HepG2 (cell line): ENCODE measurements at places on chromosomes 5 and 9. TPM values are rescaled to one million over a fixed set of nuclear protein-coding genes. Genes with fewer than 3 reads are reported as not detected.

GRCh38 chr9:116269250-116269649, 115.7 kb downstream of the PAPPA start:
- H3K4me1 ChIP-seq = no peaks in the 10 kb centered on the region
- H3K27ac ChIP-seq = no peak overlapping the region
- no peaks in the 10 kb centered on the region for H3K36me3 ChIP-seq
- DNase-seq = no peak

Gene SUSD3
- 9.1 and 11.7 TPM in 2 replicates for polyA plus RNA-seq

DNA sequence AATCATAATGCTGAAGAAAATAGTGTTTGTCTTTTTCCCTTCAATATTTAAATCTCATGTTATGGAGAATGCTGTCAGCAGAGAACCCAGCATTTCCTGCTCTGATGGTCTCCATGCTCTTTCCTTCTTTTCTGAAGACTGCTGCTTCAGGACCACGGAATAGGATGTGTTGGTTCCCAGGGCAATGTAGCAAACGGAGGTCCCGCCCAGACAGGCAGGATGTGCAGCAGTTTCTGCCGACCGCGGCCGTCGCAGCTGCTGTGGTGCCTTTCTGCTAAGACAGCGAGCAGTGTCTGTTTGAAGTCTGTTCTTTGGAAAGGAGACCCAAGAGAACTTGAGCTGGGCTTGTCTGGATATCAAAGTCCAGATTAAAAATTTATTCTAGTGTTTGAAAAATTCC, 654.3 kb downstream of the CCDC171 start:
- no peak overlapping the region for H3K27ac ChIP-seq
- no peaks in the 10 kb centered on the region for H3K36me3 ChIP-seq
- no peak overlapping the region for H3K4me3 ChIP-seq
- no peaks in the 10 kb centered on the region for H3K4me1 ChIP-seq
- DNase-seq = no peak
- no peaks in the 10 kb centered on the region for H3K27me3 ChIP-seq

- H3K4me1 ChIP-seq = no peaks in the 10 kb centered on the region
- no peak overlapping the region for H3K27ac ChIP-seq
- no peak for DNase-seq
- no peaks in the 10 kb centered on the region for H3K36me3 ChIP-seq
- H3K4me3 ChIP-seq = no peak overlapping the region
- 0 out of 3 replicates have a peak, but pooled peaks cover 4% of the 10 kb centered on the region for H3K27me3 ChIP-seq
Measured at GRCh38 chr5:133639850-133640528, 27.6 kb upstream of the FSTL4 start.

DNA sequence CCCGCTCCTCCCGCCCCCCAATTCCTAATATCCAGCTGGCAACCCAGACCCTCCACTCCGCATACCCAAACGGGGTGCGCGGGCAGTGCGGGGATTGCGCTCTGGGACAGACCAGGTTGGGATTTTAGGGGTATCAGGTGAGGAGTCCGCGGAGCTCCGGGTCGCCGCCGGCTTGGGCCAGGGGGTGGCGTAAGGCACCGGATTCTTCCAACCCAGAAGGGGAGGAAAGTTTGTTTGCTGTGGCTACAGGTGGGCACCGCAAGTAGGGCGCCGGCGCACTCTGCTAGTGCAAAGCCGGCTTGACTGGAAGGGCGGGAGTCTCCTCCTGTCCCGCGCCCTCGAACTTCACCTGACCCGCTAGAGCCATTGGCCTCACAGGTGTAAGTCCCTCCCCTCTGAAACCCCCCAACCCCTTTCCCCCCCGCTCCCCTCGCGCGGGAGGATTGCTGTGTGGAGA, 709 bp downstream of the IQGAP2 start:
- peak overlapping the region; percentile 64 for H3K4me3 ChIP-seq
- no peaks in the 10 kb centered on the region for H3K36me3 ChIP-seq
- H3K27me3 ChIP-seq = no peaks in the 10 kb centered on the region

Gene GAPT
- not detected in 2 replicates for polyA plus RNA-seq

GRCh38 chr9:14452539-14452938, 138.6 kb upstream of the NFIB start:
- H3K4me1 ChIP-seq = no peaks in the 10 kb centered on the region
- no peak for DNase-seq
- H3K4me3 ChIP-seq = no peak overlapping the region
- H3K27me3 ChIP-seq = no peaks in the 10 kb centered on the region; the same call in 2 of the 3 replicates
- no peak overlapping the region for H3K27ac ChIP-seq

- no peaks in the 10 kb centered on the region for H3K36me3 ChIP-seq
- H3K27ac ChIP-seq = no peak overlapping the region
- H3K4me3 ChIP-seq = no peak overlapping the region
- peaks cover 18% of the 10 kb centered on the region for H3K4me1 ChIP-seq
Measured at GRCh38 chr9:126934441-126934840, 19.9 kb downstream of the RALGPS1 start.

Gene PCDHA13
- 0.03 TPM in 1 of 2 replicates, not detected in the other for polyA plus RNA-seq

- H3K4me1 ChIP-seq = no peaks in the 10 kb centered on the region
- H3K27ac ChIP-seq = no peak overlapping the region
- DNase-seq = no peak
- no peaks in the 10 kb centered on the region for H3K36me3 ChIP-seq
Measured at GRCh38 chr9:2142212-2142611, 127.1 kb downstream of the SMARCA2 start.

- H3K4me1 ChIP-seq = no peaks in the 10 kb centered on the region
- no peak overlapping the region for H3K27ac ChIP-seq
Measured at GRCh38 chr9:5578698-5579085, 50.2 kb upstream of the RIC1 start.

DNA sequence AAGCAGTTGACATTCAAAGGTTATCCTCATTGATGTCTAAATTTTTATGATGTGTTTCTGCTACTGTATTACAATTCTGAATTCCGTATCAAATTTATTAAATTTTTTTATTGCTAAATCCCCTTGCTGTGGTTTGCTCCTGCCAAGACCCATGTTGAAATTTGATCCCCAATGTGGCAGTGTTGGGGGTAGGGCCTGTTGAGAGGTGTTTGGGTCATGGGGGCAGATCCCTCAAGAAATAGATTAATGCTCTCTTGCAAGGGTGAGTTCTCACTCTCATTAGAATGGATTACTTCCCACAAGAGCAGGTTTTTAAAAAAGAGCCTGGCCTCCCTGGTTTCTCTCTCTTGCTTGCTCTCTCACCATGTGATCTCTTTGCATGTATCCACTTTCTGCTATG, 434.5 kb upstream of the POU5F2 start:
- H3K4me3 ChIP-seq = no peak overlapping the region
- no peak overlapping the region for H3K27ac ChIP-seq
- H3K36me3 ChIP-seq = no peaks in the 10 kb centered on the region
- DNase-seq = no peak

DNA sequence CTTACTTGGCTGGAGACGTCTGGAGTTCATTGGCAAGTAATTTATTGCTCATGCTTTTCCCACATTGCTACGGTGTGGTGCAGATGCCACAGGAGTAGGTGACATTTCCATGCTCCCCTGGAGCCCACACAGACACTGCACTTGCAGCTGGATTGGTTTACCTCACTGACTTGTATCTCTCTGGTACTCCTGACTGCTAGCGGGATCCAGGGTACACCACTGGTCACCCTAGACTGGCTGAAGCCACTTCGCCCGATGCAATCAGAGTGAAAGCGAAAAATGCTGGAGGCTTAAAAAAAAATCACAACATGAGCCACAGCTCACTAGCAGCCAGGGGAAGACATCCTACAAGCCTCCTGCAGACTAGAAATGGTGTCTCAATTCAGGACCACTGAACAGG, 32.6 kb upstream of the SLIT3 start:
- no peak overlapping the region for H3K27ac ChIP-seq
- DNase-seq = no peak
- H3K4me3 ChIP-seq = no peak overlapping the region
- no peaks in the 10 kb centered on the region for H3K4me1 ChIP-seq

DNA sequence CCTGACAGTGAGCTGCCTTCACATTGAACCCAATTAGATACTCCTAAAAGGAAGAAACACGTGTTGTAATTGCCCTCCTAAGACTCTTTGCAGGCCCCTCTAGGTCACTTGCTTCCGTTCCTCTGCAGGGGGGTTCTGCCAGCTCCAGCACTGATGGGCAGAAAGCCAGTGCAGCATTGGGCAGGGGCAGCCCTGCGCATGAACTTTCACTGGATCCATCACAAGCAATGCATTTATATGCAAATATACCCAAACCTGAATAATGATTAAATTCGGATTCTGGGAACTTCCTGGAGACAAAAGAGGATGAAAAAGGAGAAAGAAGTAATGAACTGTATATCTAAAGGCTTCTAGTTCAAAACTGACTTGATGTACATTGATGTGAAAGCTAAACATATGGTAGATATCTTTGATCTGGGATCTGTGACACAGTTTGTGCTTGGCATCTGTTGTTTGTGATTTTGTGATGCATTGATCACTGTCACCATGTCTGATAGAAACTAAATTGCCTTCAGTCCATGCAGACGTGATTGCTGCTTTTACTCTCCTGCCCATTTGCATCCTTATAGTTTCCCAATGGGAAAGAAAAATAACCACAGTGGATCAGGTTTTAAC, 313.4 kb downstream of the DEPDC1B start:
- no peak overlapping the region for H3K27ac ChIP-seq
- H3K27me3 ChIP-seq = no peaks in the 10 kb centered on the region

DNA sequence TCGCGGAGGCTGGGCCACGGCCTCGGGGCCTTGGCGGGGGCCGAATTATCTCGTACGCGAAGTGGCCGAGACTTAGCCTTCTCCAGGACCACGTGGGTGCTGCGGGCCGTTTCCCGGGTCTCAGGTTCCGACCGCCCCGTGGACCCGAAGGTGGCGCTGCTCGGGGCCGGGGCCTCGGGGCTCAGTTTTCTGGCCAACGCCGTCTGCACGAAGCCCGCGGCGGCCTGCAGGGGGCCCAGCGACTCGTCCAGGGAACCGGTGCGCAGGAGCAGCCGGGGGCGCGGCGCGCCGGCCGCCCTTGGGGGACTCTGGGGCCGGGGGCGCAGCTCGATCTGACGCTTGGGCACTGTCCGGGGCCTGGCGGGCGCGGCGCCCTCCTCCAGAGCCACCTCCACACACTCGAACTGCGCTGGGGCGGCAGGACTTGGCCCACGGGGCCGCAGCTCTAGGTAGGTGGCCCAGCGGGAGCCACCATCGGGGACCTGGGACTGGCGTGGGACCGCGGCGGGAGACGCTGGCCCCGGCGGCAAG, 716 bp downstream of the PROB1 start:
- no peak overlapping the region for H3K27ac ChIP-seq
- DNase-seq = no peak
- no peak overlapping the region for H3K4me3 ChIP-seq
- peaks cover 30% of the 10 kb centered on the region for H3K4me1 ChIP-seq
- H3K36me3 ChIP-seq = no peaks in the 10 kb centered on the region
- no peaks in the 10 kb centered on the region for H3K27me3 ChIP-seq

Gene IFNB1
- polyA plus RNA-seq = not detected in 2 replicates

Gene ADAMTS6
- polyA plus RNA-seq = 7.3 and 8.2 TPM in 2 replicates

- H3K27me3 ChIP-seq = no peaks in the 10 kb centered on the region
- no peak overlapping the region for H3K4me3 ChIP-seq
- H3K27ac ChIP-seq = no peak overlapping the region
Measured at GRCh38 chr5:22306011-22306410, 547.1 kb downstream of the CDH12 start.

DNA sequence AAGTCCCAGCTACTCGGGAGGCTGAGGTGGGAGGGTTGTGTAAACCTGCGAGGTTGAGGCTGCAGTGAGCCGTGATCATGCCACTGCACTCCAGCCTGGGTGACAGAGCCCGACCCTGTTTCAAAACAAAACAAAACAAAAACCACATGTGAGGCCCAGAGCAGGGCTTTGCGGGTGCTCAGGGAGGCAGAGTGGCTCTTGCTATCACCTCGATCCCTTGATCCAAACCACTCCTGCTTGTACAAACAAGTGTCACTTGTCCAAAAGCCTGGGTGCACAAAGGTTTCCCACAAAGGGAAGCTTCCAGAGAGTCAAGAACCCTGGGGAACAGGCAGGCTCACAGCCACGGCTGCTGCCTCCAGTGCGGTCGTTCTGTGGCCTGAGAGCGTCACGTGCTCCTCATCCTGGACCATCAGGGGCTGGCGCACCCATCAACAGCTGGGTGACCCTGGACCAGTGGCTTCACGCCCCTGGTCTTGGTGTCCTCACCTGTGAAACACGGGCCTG, 162.7 kb downstream of the C9orf50 start:
- DNase-seq = peak; percentile 51
- H3K4me1 ChIP-seq = peaks cover 39% of the 10 kb centered on the region
- H3K36me3 ChIP-seq = no peaks in the 10 kb centered on the region
- H3K27ac ChIP-seq = peak overlapping the region; percentile 44
- H3K4me3 ChIP-seq = peak overlapping the region; percentile 40
- no peaks in the 10 kb centered on the region; the same call in 1 of the 2 replicates for H3K27me3 ChIP-seq

DNA sequence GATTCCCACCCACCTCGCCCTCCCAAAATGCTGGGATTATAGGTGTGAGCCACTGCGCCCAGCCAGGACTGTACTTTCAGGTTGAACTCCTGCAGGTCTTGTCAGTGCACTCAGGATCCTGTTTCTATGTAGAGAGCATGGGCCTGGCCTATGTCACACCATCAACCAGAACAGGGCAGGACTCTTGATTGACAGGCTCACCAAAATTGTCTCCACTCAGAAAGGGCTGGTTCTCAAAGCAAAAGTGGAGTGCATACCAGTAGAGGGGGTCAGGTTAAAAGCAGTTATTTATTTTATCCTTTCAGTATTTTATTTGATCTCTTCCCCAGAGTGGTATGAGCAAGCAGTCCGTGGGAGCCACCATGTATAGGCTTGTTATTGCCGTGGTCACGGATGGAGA, 27.4 kb upstream of the POU4F3 start:
- no peak overlapping the region for H3K27ac ChIP-seq
- H3K36me3 ChIP-seq = no peaks in the 10 kb centered on the region
- H3K4me3 ChIP-seq = no peak overlapping the region
- no peak for DNase-seq

DNA sequence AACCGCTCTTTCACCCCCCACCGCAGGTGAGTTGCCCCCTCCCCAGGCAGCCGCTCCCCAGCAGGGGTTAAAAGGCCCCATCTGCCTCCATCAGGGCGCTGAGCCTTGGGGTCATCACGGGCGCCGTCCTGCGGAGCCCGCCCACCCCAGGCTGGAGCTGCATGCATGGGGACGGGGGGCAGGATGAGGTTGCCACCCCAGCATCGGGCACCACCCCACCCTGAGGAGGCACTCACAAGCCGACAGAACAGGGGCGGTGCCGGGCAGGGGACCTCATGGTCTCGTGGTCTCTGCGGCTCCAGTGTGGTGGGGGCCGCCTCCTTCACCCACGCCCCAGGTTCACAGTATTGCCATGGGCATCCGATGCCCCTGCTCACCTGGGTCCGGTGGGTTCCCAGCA, 16.5 kb downstream of the PTGES start:
- H3K27ac ChIP-seq = no peak overlapping the region
- 0 out of 2 replicates have a peak, but pooled peaks cover 5% of the 10 kb centered on the region for H3K4me1 ChIP-seq
- H3K36me3 ChIP-seq = no peaks in the 10 kb centered on the region
- no peak for DNase-seq

Gene GGTA1
- not detected in 2 replicates for polyA plus RNA-seq
